CD4-positive, alpha-beta T cell treated with Interleukin-1 beta for 1 hour (primary cell): ENCODE measurements at places on chromosomes 3 and 15.

DNA sequence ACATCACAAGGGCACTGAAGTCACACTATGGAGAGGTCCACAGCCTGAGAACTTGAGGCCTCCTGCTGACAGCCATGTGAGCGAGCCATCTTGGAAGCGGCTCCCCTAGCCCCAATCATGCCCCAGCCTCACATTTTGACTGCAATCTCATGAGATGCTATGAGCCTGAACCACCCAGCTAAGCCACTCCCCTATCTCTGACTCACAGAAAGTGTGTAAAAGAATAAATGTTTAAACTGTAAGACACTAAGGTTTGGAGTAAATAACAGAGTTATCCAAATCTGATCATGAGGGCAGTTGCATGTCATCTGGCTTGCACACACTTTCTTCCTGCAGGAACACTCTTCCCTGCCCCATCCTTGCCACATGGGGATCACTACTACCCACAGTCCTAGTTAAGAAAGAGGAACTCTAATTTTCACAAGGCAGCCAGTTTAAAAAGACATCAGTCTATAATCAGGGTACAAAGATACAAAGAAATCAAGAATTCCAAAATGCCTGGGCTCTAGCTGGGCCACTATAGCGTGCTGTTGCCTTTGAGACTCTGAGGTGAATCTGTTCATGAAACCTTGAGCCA, 494.2 kb downstream of the FOXP1 start:
- no peak for DNase-seq

GRCh38 chr15:29921130-29921601, 98.9 kb upstream of the TJP1 start:
- no peak for DNase-seq

GRCh38 chr3:70919091-70919490, 606.7 kb upstream of the MDFIC2 start:
- DNase-seq, result no peak

DNA sequence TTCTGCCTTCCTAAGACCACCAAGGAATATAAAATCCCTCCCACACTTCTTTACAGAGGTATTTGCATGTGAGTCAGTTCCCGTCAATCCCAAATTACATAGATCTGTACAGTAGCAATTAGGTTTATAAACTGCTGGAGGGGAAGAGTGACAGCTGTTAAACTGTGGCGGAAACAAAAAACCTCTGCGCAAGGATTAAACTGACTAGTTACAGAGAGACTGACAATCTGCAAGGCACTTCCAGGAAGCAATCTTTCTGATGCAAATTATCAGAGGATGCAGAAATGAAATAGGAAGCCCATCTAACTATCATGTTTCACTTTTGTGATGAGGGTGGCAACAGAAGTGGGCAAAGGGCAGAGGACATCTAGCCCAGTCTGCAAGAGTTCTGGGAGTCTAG, 150.4 kb downstream of the RTP4 start:
- DNase-seq, result no peak

DNA sequence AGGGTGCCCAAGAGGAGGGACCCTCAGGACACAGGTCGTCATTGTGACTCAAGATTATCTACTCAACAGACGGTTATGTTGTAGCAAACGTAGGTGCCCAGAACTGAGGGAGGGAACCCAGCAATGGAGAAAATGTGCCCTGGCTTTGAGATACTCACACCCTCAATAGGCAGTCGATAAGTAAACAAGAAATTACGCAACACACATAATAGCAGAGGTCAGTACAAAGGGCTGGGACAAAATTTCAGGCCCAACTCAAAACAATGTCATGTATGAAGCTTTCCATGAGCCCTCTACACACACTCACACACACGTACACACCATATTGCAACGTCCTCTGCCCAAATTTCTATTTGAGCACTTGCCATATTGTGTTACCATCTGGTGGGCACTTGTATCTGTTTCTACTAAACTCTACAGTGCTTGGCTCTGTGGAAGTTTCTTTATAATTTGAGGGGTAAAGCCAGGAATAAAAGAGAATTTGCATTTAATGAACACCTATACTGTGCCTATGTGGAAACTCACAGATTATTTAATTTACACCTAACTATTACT, 114.6 kb upstream of the TRIM42 start:
- no peak for DNase-seq
